ENCODE measurements at places on chromosomes 5 and 9. TPM values are rescaled to one million over a fixed set of nuclear protein-coding genes. Genes with fewer than 3 reads are reported as not detected.

GRCh38 chr5:71680510-71680909, 38.6 kb upstream of the CARTPT start:
- DNase-seq = no peak

- DNase-seq = no peak
Measured at GRCh38 chr5:32317041-32317440, 4.3 kb upstream of the MTMR12 start.

- DNase-seq = no peak
Measured at GRCh38 chr9:98024702-98025101, 31.8 kb upstream of the NANS start.

DNA sequence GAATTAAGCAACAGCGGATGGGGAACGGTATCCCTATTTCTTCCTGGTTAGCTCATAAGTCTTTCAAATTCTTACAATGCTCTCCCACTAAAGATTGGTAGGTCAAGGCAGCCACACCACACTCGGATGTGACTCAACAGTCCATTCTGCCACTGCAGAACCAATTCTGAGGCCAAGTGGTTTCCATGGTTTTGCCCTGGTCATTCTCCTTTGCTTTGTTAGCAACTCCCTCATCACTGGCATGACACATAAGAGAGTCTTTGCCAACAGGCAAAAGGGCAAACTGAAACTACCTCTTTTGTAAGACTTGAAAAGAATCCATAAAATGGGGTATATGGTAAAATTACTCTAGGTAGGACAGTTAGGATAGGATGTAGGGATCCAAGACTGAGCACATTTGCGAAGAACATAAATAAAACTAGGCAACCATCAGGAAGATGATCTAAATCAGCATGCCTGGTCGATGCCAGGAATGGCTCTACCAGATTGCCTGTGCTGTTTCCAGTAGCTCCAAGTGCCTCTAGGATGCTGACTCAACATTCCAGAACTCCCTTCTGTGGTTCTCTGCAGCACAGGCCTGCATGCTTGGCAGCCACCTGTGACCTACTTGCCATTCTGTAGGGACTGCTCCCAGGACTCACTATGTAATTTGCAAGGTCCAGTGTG, 105.4 kb downstream of the DCP2 start:
- DNase-seq = no peak

DNA sequence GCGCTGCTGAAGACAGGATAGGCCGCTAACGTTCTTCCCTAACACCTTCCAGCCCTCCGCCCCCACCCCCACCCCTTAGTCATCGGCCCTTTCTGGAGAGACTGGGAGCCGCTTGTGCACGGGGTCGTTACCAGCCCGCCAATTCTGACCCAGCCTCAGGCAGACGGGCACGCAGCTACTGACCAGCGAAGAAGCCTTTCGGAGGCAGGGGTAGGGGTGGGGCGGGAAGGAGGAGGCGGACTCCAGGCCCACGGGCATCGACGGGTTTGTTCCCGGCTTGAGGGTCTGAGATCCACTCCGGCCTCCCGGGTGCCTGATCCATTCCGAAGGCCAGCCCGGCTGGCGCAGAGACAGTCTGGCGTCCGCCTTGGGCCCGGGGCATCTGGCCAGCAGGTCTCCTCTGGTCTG, 729 bp upstream of the HAND1 start:
- no peak for DNase-seq

The HAVCR2 gene
- 2.1 TPM for polyA plus RNA-seq
